K562 (cell line): ENCODE measurements at places on chromosomes 1 and 21. TPM values are rescaled to one million over a fixed set of nuclear protein-coding genes. Genes with fewer than 3 reads are reported as not detected.

- no peak for DNase-seq
Observed at GRCh38 chr1:154743526-154744036, 126.5 kb downstream of the KCNN3 start.

DNA sequence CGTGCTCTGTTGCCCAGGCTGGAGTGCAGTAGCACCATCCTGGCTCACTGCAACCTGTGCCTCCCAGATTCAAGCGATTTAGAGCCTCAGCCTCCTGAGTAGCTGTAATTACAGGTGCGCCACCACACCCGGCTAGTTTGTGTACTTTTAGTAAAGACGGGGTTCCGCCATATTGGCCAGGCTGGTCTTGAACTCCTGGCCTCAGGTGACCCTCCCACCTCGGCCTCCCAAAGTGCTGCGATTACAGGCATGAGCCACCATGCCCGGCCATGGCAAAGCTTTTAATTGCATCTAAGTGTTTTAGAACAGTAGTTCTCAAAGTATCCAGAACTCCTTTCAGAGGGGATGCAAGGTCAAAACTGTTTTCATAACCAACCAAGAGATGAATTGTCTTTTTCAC lies 25.1 kb upstream of the IFNGR2 start:
- no peak for DNase-seq

The THEM5 gene
- total RNA-seq: not detected in 2 replicates

- DNase-seq: no peak
Observed at GRCh38 chr1:209319549-209319948, 264.0 kb upstream of the CAMK1G start.

DNA sequence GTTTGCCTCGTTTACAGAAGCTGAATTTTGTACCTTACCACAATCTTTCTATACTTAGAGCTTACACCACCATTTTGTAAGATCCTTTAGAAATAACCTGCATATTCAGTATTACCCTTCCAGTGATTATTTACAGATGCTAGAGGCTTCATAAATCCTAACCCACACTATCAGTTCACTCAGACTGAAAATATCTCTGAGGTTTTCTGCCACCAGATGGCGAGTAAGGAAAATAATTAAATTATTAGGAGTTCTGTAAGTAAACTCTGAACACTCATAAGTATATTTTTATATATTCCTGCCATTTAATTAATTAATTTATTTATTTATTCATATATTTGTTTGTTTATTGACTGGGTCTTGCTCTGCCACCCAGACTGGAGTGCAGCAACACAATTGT lies 1635.2 kb downstream of the PLA2G4A start:
- DNase-seq: no peak
